ENCODE measurements at places on chromosomes 4 and X. TPM values are rescaled to one million over a fixed set of nuclear protein-coding genes. Genes with fewer than 3 reads are reported as not detected.

GRCh38 chr4:128516301-128516969 is 228.8 kb upstream of the PGRMC2 start:
- DNase-seq: no peak

DNA sequence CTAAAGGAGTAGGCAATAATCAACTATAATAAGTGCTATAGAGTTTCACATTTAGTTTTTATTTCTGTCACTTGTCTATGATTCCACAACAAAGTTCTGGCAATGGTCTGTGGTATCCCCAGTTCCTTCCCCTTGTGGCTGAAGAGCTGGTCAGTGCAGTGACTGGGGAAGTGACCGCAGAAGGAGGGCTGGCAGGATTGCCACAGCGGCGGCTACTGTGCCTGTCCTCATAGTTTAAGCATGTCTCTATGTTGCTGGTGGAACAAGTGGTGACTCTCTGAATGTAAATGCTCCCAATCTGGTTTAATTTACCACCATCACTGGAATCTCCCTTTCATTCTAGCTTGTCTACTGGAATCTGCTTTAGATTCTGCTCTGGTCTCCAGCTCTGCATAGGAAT is 170.6 kb upstream of the GK2 start:
- DNase-seq: no peak

The ODAPH gene
- not detected for total RNA-seq

DNA sequence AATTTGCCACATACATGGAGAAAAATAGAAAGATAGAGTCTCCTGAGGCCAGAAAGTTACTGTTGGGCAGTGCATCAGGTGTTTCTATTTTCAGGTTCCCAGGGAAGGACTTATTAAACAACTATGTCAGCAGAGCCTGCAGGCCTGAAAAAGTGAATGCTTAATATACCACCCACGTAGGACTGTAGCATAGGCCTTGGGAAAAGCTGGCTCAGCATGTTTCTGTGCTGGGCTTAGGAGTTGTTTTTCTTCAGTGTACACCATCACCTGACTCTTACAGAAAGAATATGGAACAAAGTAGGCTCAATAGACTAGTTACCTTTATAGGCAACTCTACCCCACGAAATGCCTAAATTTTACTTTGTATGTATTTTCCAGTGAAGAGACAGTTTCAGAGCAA is 1385.9 kb downstream of the FAM133A start:
- no peak for DNase-seq

Data from A172 (cell line).